GM19239 (cell line): ENCODE measurements at places on chromosomes 5 and 9.

GRCh38 chr5:28823231-28823630 is 1784.8 kb upstream of the CDH9 start:
- DNase-seq = no peak

- DNase-seq = no peak
These were observed at the start of gene NR2F1 for GRCh38 chr5:93582677-93583438. Gene NR2F1, plus strand, starts transcription at chr5:93583222. Its CDS starts 1,802 bp downstream, at chr5:93585024.

GRCh38 chr9:755454-756381 is 85.8 kb upstream of the DMRT1 start:
- DNase-seq = no peak

DNA sequence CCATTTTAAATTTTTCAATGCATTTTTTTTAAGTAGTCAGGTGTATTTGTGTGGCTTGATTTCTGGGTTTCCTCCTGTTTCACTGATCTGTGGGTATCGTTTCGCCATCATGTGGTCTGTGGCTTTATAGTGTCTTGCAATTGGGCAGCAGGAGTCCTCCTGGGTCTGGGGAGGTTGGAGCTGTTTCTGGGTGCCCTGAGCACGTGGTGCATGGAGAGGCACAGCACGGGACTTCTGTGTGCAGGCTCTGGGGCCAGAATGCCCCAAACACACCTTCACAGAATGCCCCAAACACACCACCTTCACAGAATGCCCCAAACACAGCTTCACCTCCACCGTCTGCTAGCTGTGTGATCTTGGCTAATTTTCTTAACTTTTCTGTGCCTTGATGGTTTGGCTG is 82.6 kb upstream of the COL5A1 start:
- DNase-seq = no peak

- no peak for DNase-seq
These were observed 45.9 kb upstream of the HMCN2 start for GRCh38 chr9:130219661-130220096.

DNA sequence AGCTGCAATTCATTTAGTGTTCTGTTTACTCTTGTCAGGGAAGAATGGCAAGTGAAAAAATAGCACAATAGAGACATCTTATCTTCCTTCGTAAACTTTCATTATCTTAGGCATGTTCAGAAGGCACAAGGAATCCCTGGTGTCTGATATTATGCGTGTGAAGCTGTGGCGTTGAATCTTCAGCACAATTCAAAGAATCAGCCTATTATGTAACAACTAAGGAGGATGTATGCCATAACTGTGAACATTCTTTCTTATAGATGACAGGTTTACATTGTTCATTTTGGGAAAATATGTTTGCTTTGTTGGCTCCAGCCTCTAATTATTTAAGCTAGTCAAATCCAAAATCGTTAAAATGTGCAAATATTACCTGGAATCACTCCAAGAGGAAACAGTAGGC is 446.1 kb downstream of the ANXA1 start:
- no peak for DNase-seq

- DNase-seq = no peak
These were observed 810.5 kb downstream of the DNAH5 start for GRCh38 chr5:13133951-13134350.

DNA sequence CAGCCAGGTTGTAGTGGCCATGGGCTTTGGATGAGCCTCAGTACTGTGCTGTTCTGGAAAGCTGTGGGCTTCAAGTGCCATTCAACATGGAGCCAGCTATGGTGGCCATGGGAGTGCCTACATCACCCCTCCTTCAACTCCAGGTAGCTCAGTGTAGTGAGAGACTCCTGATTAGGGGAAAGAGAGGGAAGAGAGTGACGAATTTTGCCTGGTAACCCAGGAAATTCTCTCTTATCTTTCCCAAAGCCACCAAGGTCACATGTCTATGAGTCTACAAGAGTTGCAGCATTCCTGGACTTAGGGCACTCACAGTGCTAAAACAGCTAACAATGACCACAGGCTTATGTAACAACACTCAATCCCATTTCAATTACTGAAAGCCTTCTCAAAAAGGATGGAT is 81.7 kb upstream of the SPTLC1 start:
- no peak for DNase-seq

- no peak for DNase-seq
These were observed 161.4 kb upstream of the GAS1 start for GRCh38 chr9:87108661-87109060.

GRCh38 chr9:80881320-80881719 is 808.0 kb downstream of the TLE1 start:
- no peak for DNase-seq

DNA sequence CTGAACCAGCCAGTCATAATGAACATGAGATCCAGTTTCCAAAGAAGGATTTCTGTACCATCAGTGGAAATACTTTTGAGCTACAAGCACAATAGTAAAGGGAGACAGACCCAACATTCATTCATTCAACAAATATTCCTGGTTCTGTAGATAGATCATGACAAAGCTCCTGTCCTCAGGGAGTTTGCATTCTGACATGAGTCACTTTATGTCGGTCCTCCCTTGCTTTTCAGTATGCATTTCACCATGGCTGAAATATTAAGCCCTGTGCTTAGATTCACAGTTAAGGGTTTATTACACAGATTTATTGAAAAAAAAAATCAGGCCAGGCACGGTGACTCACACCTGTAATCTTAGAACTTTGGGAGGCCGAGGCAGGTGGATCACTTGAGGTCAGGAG is 5.4 kb upstream of the MYOT start:
- DNase-seq = no peak

DNA sequence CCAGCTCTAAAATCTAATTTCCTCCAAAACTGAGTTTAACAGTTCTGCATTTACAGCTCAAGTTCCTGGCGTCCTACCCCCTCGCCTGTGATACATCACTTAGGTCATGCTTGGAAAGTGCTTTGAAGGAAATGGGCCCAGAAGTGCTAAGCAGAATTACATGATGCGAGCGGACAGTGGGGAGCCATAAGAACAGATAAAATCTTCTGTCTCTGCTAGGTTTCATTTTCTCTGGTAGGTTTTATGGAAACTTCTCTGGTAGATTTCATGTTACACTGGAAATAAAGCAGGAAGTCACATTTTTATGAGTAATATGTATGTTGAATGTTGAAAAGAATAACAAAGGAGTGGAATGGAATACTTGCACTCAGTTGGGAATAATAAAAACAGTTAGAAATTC is 138.3 kb downstream of the ZDHHC21 start:
- DNase-seq = no peak

DNA sequence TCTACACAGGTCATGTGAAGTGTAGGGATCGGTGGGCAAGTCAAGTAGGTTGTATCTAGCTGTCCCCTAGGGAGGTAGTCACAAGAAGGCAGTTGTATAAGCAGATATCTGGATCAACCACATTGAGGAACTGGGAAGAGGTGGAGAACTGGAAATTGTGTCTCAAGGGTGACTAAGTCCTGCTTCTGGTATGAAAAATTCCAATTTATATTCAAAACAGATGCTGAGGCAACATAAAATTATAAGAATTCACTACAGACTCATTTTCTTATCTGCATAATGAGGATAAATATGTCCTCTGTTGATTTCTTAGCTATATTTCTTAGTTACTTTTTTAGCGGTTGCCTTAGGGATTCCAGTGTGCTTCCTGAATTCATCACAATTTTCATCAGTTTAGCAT is 46.8 kb downstream of the GALNT12 start:
- no peak for DNase-seq

GRCh38 chr9:112013266-112013665 is 116.7 kb downstream of the UGCG start:
- no peak for DNase-seq

DNA sequence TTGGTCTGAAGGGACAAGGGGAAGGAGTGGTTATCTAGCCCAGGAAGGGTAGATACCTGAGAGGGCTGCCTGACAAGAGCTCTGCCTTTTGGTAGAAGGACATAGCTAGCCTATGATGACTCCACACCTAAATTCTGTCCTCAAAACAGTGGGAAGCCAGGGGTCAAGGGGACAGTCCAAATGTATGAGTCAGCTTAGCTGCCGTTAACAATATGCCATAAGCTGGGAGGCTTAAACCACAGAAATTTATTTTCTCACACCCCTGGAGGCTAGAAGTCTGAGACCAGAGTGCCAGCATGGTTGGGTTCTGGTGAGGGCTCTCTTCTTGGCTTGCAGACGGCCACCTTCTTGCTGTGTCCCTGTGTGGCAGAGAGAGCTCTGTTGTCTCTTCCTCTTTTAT is 306.4 kb downstream of the NTRK2 start:
- no peak for DNase-seq

GRCh38 chr5:179733772-179734126 is 1.1 kb downstream of the MAML1 start:
- no peak for DNase-seq

GRCh38 chr5:40406741-40407211 is 272.9 kb upstream of the PTGER4 start:
- DNase-seq = no peak

GRCh38 chr5:83729362-83729761 is 8.7 kb upstream of the HAPLN1 start:
- no peak for DNase-seq

- no peak for DNase-seq
These were observed 872 bp downstream of the TXNDC15 start for GRCh38 chr5:134874831-134875655.

- DNase-seq = no peak
These were observed at the start of gene GPX8 for GRCh38 chr5:55159763-55160492. Gene GPX8, plus strand, starts transcription at chr5:55160171. Its CDS starts 22 bp downstream, at chr5:55160193.

DNA sequence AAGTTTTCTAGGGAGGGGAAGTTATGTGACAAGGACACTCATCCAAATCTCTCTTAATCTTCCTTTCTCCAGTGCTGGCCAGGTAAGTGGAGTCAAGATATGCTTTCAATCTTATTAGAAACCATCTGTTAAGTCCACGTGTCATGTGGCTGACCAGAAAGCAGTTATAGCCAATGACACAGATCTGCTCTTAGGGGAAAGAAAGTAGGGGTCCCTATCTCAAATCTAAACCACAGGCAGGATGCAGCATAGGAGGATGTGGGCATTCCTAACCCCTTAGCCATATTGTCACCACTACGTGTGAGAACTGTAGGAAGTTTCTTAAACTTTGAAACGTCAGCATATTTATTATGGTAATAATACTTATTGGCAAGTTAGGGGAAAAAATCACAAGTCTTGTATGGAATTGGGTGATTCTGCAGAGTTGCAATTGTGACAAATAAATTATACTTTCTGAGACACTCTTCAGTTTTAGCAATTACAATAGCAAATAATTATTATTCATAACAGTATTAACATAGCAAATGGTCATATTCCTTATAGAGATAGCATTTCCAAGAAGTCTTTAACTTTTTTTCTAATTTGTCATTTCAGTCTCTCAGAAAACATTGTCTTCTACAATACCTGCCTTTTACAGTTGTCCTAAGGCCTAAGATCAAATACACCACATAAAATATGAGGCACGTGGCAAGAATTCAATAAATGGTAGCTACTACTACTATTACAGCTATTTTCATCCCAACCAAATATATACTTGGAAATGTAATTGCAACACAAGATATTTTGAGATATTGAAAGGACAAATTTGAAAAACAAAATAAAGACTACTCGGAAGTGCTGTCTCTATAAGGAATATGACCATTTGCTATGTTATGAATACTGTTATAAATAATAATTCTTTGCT is 236.9 kb downstream of the PDE4D start:
- DNase-seq = no peak

DNA sequence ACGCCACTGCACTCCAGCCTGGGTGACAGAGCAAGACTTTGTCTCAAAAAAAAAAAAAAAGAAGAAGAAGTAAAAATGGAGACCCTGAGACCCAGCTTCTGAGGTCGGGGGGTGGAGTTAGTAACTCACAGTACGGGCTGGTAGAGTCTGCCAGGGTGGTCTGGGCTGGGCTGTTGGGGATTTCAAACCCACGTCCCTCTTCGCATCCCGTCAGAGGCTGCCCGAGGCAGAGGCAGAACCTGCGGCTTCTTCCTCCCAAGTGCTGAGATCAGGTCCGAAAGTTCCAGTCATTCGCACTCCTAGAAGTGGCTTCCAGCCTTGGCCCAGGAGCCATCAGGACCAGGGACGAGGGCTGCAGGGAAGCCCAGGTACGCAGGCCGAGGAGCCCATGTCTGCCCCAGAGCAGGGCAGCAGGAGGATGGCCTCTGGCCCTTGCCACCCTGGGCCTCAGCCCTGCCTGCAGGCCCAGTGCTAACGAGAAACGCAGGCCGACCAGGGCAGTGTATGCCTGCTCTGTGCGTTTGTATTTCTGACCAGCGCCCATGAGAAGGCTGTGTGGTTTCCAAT is 9.9 kb upstream of the SLC2A6 start:
- no peak for DNase-seq

GRCh38 chr5:10172247-10172646 is 77.4 kb downstream of the ATPSCKMT start:
- DNase-seq = no peak

DNA sequence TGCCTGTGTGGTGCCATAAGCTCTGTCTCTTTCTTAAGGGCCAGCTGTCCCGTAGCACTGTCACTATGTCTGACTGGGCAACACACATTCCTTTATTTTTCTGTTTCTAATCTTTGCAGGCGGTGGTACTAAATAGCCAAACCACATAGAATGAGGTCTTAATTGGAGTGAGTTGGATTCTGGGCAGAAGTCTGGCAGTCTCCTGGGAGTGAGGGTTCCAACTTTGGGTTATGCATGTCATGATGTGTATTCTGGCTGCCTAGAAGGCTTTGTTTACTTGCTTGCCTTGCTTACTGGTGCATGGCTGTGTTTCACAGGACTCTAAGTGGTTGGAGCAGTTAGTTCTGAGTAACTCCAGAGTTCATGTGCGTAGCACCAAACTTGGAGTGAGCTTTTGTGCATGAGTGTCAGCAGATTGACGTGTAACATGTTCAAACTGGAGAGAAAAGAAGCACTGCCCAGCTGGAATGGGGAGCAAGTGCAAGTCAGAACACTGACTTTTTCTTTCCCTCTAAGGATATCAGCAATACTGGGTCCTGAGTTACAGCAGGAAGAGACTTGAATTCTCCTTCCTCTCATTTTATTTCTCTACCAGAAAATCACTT is 185.8 kb downstream of the PCSK1 start:
- no peak for DNase-seq

GRCh38 chr5:143738417-143739401 is 73.3 kb upstream of the HMHB1 start:
- no peak for DNase-seq

DNA sequence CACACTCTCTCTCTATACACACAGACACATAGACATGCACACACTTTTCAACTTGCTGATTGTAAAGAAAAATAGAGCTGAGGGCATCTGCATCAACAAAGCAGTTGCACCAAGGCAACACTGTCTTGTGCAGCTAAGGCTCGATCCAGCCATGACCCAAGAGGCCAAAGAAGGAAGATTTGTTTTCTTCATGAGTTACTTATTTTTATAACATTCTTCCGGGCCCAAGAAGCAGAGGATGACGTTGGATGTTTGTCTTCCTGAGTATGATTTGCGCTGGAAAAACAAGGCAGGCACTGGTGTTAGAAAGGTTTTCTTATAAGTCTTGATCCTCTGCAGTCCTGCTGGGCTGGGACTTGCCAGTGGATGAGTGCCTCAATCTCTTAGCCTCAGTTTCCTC is 344.1 kb downstream of the ADAMTS6 start:
- DNase-seq = no peak

- no peak for DNase-seq
These were observed 29.8 kb downstream of the MRRF start for GRCh38 chr9:122294531-122294930.
